GM06990 (cell line): ENCODE measurements at places on chromosomes 2 and 18.
A peak's percentile ranks its signal among the peaks of the same experiment; 100 is the strongest.

GRCh38 chr2:33372940-33373553 is 103.4 kb upstream of the RASGRP3 start:
- no peak for DNase-seq

- no peak for DNase-seq
Observed at GRCh38 chr2:38427054-38427453, 50.0 kb upstream of the ATL2 start.

DNA sequence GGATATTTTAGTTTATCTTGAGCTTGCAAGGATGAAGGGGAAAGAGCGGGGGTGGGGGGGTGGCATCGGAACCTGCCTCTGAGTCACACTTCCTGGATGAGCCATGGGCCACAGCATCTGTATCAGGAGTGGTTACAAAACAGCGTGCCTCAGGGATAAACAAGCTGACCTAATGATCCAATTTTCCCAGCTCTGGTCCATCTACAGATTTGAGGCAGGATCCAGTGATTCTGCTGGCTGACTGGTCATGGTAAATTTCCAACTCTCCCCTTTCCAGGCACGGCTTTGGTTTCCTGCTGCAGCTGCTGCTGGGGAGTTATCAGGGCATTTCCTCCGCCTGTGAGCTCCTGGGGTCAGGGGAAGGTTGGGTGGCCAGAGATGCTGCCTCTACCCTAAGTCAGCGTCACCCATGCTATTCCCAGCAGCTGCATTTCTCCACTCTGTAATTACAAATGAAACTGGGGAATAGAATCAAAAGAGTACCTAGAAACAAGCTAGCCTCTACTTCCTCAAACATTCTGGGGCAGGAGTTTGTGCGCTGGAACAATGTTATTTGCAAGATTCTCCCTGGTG is 4.7 kb upstream of the HPCAL1 start:
- no peak for DNase-seq

DNA sequence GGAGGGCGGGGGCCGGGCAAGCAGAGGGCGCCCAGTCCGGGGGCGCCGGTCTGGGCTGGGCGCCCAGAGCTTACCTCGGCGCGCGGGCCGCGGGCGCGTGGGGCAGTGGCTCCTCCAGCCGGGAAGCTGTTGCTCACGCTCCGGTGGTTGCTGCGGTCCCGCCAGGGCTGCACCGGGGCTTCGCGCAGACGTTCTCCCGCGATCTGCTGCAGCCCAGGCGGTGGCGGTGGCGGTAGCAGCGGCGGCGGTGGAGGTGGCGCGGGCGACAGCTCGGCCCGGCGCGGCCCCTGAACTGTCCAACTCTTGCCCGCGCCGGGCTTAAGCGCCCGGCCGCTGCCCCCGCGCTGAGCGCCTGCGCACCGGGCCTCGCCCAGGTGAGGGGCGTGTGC is 391 bp downstream of the ZNF385B start:
- DNase-seq: peak; percentile 13

DNA sequence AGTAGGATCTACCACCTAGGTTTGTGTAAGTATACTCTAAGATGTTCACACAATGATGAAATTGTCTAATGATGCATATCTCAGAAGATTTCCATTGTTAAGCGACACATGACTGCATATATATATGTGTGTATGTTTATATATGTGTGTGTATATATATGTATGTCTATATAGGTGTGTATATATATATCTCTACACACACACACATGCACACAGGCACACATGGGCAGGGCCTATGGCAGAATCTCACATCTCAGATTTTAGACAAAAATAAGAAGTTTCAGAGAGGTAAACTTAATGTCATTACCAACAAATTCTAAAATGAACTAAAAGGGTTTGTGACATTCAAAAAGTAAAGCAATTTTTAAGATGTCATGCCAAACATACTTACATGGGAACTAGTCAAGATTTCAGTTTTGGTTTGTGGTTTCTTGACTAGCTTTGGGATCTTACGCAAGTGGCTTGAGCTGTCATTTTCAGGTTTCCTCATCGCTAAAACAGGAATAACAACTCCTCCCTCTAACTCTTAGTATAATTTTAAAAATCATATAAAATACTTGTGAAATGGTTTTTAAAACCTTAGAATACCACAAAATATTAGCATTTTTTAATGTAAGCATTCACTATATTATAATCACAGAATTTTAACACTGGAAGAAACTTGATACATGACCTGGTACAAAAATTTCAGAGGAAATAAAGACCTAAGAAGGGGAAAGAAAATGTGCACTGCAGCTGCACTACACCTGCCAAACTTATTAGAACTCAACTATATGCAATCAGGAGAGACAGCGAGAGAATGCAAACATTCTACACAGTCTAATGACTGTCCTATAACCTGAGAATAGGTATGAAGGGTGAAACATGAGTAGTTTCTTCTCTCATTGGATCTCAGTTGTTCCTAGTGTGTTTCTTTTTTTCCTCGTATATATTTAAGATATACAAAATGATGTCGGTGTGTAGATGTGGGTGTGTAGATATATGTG is 75.7 kb downstream of the TTC21B start:
- peak; percentile 16 for DNase-seq

GRCh38 chr18:46283268-46283667 is 179.1 kb downstream of the HAUS1 start:
- DNase-seq: no peak

DNA sequence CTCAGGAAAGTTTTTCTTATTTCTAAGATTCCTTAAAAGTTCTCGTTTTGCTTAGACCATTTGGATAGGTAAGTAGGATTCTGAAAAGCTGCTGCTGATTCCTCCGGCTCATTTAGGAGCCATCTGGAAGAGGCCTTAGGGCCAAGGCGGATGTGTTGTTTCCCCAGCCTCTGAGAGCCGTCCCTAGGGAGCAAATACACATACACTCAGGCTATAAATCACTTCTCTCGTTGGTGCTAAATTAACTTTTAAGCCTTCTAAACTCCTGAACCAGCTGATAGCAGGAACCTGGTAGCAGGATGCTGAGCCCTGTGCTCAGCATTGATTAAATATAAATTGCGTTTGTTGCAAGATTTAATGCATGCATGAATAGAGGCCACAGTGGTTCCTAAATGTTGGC is 109.8 kb downstream of the ADCYAP1 start:
- no peak for DNase-seq

GRCh38 chr2:216017365-216017764 is 4.0 kb upstream of the MREG start:
- peak; percentile 54 for DNase-seq

- DNase-seq: no peak
Observed at GRCh38 chr2:134642938-134643337, 75.9 kb downstream of the TMEM163 start.

GRCh38 chr18:47284721-47285395 is 33.4 kb upstream of the SKOR2 start:
- DNase-seq: no peak

DNA sequence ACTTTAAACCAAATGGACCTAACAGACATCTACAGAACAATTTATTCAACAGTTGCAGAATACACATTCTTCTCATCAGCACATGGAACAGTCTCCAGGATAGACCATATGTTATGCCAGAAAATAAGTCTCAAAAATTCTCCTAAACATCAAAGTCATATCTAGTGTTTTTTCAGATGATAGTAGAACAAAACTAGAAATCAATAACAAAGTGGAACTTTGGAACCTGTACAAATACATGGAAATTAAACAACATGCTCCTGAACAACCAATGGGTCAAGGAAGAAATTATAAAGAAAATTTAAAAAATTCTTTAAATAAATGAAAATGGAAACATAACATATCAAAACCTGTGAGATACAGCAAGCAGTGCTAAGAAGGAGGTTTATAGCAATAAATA is 194.1 kb upstream of the SIX2 start:
- DNase-seq: no peak

- DNase-seq: no peak
Observed at GRCh38 chr18:845152-845819, 33.2 kb upstream of the YES1 start.

- no peak for DNase-seq
Observed at GRCh38 chr18:46680784-46681695, 24.0 kb upstream of the LOXHD1 start.

DNA sequence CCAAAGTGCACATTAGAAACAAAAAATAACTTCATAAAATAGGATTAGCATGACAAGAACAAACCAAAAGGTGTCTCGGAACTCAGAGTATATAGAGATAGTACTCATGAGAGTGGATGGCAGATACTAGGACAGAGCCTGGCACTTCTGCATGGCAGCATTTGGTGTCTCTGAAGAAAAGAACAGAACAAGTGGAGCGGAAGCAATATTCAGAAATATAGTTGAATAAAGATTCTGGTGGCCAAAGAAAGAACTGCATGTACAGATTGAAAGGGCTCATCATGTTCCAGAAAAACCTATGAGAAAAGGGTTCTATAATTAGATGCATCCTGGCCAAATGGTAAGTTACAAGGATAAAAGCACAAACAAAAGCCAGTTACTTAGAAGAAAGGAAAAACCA is 90.9 kb downstream of the CCDC138 start:
- DNase-seq: no peak

GRCh38 chr2:15427987-15428386 is 133.1 kb downstream of the NBAS start:
- DNase-seq: no peak

DNA sequence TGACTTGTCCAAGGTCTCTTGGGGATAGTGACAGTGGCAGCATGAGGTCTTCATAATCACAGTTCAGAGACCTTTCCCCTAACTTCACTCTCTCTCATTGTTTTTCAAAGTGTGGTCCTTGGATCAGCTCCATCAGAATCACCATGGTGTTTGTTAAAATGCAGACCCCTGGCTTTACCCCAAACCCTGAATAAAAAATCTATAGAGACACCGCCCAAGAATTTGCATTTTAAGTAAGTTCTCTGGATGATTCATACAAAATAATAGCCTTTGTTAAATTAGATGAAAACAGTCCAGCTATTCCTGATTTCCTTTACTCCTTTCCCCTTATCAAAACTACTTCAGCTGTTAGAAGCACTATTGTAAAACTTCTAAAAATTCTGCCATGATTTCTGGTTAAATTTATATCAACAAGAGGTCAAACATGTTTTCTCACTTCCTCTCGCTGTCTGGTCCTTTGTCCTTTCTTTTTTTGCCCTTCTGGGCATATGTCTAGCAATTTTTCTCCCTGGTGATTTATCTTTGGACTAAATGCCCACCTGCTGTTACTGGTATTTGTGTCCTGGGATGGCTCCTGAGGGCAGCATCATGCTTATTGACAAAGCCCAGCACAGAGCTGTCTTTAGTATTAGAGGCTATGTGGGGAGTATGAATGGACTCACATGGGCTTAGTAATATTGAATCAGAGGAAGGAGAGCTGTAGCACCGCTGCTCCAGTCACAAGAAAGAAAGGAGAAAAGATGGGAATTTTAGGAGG is 63.4 kb downstream of the LHCGR start:
- DNase-seq: no peak

DNA sequence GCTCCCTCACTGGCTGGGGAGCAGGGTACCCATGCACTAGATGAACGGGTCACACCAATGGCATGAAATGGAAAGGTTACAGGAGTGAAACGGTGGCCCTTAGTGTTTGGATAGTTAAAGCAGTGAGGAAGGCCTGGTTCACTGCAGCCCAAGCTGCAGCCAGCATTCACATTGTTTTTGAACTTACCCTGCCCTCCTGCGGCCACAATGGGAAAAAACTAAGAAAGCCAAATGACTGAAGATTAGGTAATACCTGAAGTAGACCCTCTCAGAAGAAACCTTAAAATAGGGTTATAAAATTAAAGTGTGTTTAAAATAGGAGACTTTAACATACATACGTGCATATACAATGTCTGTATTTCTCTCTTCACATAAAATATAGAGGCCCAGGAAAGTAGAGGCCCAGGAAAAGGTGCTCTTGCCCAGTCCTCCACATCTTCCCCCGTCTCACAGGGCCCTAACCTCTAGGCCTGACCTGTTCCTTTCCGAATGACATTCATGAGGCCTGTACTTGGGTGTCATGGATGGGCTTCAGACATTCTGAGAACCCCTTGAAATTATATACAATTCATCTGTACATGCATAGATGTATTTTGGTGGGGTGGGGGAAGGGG is 33.3 kb downstream of the DOK1 start:
- peak; percentile 50 for DNase-seq

GRCh38 chr2:85997017-85997970 is 108.4 kb downstream of the POLR1A start:
- no peak for DNase-seq

DNA sequence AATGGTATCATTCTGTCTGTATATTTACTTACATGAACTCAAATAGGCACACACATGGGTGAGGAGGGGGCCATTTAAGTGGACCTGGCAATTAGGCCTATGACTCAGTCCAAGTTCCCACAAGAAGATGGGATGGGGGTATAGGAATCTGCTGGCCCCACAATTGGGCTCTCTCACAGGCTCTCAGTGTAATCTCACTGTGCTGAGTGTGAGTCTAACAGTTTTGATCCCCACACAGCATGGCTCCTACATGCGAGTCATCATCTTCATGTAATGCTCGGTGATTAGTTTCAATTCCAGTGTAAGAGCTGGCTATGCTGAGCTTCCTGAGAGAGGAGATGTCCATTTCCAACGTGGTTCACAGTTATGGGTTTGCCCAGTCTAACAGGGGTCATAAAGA is 114.0 kb downstream of the GATA6 start:
- DNase-seq: no peak

GRCh38 chr18:77359561-77360314 is 110.1 kb downstream of the GALR1 start:
- no peak for DNase-seq

DNA sequence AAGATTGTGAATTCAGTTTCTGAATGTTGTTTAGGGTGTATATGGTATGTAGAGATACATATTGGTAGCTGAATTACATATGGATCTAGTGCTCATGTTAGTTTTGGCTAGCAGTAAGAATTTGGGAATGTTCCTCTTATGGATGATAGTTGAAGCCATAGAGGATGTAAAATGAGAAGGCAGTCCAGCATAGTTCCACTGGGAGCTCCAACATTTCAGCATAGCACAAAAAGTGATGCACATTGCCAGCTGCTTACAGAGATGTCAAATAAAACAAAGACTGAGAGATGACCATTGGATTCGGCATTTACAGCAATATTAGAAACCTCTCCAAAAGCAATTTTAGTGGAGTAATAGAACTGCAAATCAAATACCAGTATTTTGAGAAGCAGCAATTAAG is 77.4 kb downstream of the EML4 start:
- DNase-seq: no peak

GRCh38 chr2:236984046-236984445 is 101.6 kb upstream of the COPS8 start:
- DNase-seq: no peak

GRCh38 chr2:70896765-70897202 is 38.9 kb upstream of the ATP6V1B1 start:
- no peak for DNase-seq

- no peak for DNase-seq
Observed at GRCh38 chr2:161782615-161783014, 158.4 kb downstream of the SLC4A10 start.

- DNase-seq: no peak
Observed at GRCh38 chr18:55252901-55253300, 293.6 kb upstream of the CCDC68 start.

DNA sequence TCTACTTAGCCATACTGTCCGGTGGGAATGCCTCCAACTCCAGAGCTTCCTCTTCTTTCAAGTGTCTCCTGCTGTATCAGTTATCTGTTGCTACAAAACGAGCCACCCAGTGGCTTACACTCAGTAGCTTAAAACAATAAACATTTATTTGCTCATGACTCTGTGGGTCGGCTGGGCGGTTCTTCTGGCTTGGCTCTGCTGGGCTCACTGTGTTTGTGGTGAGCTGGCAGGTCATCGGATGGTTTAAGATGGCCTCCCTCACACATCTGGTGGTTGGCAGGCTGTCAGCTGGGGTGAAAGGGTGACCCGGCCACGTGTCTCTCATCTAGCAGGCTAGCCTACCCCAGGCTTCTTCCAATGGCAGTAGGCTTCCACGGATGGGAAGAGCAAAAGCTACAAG is 122.4 kb upstream of the SLC1A4 start:
- DNase-seq: no peak

- DNase-seq: no peak
Observed at GRCh38 chr2:43222475-43223309, 3.7 kb downstream of the ZFP36L2 start.
